ENCODE measurements at places on chromosomes 2 and 18.

DNA sequence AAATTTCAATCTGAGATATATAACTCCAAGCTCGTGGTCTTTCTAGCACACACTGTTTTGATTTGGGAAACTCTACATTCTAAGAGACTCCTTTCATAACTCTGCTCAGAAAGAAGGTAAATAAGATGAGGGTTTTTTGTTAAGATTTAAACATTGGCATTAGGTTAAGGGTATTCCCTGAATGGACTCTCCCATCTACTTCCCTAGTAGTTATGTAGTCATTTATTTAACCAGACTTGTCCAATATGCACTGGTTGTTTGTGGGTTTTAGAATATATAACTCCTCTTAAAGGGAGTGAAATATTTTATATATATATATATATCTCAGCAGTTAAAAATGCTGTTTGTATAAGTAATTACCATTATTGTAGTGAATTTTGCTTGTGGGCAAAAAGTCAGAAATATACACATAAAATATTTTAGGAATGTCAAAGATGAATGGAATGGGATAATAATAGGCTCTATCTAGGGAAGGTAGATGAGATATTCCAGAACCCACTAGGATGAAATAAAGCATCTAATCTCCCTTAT lies 61.5 kb upstream of the WDR75 start:
- DNase-seq: no peak

GRCh38 chr18:58180738-58181353 lies 136.8 kb downstream of the NEDD4L start:
- peak; percentile 26 for DNase-seq

DNA sequence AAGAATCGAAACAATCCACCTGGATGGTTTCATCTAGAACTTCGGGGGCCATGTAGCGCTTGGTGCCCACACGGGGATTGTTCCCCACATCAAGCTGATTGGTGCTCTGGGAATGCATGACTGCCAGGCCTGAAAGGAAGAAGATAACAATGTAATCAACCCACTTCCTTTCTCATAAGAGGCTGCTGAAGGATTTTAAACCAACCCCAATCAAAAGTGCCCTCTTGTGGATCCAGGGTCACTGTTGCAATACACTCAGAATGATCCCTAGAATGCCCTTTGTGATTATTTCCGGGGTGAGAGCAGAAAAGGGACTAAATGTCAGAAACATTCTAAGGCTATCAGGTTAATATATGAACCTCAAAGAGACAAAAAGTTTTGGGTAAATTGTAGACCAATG lies 115.2 kb downstream of the ACVR1 start:
- DNase-seq: no peak

DNA sequence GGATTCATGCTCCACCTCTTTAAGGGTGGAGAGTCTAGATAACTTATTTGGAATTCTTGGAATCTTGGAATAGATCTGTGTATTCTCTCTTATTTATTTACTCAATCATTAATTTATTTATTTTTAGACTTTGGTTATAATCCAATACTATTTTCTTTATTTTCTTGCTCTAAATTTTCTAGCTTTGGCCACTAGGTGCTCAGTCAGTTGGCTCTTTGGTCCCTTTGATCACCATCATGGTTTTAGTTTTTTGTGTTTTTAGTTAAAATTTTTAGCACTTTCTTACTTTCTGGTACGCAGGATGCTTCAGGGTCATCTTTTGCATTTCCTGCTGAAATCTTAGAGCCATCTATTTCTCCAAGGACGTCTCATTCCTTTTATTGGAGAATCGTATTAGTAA lies 5.2 kb upstream of the PLEK start:
- no peak for DNase-seq

DNA sequence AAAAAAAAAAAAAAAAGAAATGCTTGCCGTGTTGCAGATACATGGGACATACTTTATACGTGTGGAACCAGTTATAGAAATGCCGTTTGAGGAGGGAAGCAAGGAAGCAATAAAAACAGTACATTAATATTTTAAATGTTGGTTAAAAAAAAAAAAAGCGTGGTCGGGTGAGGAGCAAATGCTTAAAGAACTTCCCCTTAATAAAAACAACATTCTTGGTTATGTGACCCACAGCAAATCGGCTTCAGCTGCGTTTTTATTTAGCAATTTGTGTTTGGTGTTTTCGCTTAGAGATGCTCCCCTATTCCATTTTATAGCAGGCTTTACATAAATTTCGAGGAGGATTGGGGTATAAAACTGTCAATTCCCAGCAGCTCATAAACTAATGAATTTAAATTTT lies 223.6 kb downstream of the LRRTM1 start:
- no peak for DNase-seq
